ENCODE measurements at places on chromosomes 11 and 22. TPM values are rescaled to one million over a fixed set of nuclear protein-coding genes. Genes with fewer than 3 reads are reported as not detected.

The CYP2D6 gene
- 0.71 TPM for total RNA-seq

GRCh38 chr22:44807232-44807631 lies 54.9 kb downstream of the ARHGAP8 start:
- no peak for DNase-seq

DNA sequence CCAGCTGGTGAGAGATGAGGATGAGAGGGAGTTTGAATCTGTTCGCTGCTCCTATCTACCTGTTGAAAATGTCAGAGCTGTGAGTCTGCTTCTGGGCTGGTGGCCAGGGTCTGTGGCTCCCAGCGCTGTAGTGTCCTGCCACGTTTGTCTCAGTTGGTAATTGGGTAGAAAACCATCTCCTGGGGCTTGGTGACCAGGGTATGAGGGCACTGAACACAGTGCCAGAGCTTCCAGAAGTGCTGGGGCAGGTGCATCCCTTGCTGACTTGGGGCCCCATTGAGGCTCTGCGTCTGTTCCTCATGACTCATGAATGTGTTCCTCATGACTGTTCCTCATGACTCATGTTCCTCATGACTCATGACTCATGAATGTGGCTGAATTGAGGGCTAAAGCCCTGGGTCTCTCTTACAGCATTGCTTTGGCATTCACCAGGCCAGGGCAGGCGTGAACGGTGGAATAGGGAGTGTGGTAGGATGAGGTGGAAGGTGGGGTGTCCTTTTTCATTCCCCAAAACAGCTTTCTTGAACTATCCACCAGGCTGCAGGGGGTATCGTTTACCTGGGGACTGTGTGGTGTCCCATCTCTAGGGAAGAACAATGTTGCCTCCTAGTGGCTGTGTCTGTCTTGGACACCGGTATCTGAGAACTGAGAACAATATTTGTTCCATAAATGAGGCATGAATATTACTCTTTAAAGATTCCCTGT lies 139.5 kb downstream of the COMMD9 start:
- peak; percentile 100 for DNase-seq

DNA sequence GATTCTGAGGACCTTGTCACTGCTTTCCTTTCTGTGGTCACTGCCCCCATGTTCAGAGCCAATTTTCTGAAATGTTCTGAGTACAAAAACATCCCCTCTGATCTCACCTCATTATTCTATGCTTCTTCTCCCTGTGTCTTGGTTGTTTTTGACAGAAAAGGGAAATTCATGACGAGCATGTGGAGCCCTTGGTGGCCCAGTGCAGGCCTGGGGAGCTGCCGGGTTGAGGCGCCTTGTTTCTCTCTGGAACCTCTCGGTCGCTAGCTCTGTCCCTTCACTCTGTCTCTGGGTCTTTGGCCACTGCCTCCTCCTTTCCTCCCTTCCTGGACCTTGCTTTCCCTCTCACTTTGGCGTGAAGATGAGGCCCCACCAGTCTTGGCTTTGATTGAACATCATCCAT lies 63.0 kb upstream of the THY1 start:
- no peak for DNase-seq

- DNase-seq, result no peak
Observed at GRCh38 chr11:69160296-69161116, 4.8 kb downstream of the SMIM38 start.

GRCh38 chr11:17683377-17684161 lies 35.8 kb upstream of the MYOD1 start:
- no peak for DNase-seq
